ENCODE measurements at places on chromosomes 5 and 9.

DNA sequence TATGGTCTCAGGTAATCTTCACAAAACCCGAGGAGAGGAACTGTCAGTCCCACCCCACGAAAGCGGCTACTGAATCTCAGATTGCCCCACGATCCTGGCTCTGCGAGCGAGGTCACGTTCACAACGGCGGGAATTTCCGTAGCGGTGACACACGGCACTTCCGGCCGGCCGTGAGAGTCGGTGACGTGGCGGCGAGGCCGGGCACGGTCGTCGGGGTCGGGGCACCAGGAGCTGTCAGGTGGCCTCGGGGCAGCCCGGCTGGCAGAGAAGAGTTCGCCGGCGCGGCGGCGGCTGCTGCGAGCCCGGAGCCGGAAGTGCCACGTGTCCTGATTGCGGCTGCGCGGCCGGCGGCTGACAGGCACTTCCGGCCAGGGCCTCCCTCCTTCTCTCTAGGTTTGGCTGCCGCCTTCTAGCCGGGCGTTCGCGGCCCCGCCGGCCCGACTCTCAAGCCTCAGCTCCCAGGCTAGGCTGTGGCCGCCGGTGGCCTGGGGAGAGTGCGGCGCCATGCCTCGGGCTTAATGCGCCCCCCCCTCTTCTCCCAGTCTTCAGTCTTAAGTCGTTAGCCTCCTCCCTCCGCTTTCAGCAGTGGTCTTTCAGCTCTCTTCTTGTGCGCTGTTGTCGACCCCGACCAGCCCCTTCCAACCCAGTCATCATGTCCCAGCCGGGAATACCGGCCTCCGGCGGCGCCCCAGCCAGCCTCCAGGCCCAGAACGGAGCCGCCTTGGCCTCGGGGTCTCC, at the start of gene SEC24A:
Gene SEC24A (plus strand): TSS at position 361 of the 738 bp plus-strand sequence. CDS start 292 bp downstream, at position 653.
- peak; percentile 91 for DNase-seq

DNA sequence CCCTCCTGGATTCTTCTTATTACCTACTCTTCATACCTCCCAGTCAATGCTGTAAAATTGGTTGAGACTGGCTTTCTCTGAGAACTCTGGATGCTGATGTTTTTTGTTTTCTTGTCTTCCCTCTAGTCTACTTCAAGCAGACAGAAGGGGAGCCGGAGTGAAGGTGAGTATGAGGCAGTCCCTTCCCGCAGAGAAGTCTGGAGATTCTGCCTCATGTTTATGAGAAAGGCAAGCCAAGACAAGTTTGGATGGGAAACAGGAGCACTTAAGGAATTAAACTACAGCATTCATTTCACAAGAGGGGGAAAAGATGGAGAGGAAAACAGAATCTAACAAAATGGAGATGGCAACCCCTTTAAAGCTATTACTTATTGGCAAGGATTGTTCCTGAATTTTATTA, 246.1 kb downstream of the TRIM32 start:
- DNase-seq = no peak

- DNase-seq = no peak
Observed at GRCh38 chr5:156273325-156273724, 53.6 kb upstream of the SGCD start.

DNA sequence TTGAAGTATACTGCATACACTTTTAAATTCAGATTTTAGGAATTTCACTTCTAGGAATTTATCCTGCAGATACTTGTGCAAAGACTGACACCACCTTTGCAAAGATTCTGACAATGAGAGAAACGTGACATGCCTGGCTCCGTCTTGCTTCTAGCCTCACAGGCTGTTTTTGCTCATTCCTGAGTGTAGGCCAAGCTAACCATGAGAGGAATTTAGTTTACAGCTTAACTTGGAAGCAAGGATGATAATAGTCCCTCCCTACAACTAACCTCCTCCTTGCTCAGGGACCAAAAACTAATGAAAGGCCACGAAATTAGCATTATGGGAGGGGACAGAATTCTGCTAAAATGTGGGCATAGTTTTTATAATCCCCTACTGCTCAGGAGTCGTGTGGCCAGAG, 31.1 kb downstream of the C5orf22 start:
- DNase-seq = no peak

- no peak for DNase-seq
Observed at GRCh38 chr9:105328872-105329718, 84.6 kb downstream of the SLC44A1 start.

GRCh38 chr5:172713809-172714490, 57.0 kb downstream of the DUSP1 start:
- DNase-seq = no peak

DNA sequence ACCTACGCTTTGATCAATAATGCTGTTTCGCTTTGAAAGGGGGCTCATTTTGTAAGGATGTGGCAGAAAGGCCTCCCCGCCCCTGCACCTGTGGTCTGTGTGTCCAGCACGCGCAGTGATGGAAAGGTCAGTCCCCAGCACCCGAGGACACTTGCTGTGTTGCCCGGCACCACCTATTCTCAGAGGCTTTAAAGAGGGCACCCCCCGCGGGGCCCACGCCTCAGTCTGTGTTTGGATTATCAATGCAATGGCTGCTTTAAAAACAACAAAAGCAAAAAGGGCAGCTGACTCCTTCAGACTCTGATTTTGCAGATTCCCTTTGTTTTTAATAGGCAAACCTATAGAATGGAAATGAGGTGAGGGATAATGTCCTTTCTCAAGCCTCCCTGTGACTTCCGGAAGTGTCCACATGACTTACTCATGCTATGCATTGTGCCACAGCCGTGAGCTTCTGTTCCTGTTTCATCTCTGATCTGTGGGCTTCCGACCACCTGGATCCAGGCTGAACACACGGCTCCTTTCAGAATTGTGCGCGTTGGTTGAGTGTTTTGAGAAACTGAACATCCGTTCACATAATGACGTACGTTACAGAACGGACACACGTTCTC, 416.2 kb downstream of the IRX2 start:
- DNase-seq = no peak

GRCh38 chr5:124675931-124676846, 70.2 kb downstream of the ZNF608 start:
- DNase-seq = no peak

DNA sequence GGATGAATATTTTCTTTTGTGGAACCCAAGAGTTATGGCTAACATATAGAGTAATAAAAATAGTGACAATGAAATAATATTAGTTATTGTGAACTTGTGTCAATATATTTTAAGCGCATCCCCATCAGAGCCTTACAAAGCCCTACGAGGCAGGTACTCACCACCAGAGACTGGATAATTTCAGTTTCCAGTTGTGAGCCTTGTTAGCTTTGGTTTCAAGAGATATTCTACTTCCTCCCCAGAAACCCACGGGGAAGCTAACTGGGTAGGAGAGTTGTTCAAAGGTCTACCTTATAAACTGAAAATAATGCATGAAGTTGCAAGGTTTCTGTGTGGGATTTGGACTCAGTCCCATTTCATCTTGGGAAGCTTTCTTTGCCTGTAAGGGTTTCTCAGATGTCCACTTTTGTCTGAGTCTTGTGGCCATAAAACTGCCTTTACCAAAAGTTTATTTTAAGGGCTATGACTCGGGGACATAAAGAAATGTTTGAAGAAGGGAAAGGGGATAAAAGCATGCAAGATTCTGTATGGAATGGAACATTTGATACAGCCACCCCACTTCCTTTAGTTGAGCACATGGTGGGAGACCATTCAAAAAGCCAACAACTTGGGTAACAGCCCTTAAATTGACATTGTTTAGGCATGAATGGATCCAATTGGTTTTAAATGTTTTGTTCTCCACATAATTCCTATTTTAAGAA, 57.4 kb upstream of the ANKRD55 start:
- DNase-seq = no peak

DNA sequence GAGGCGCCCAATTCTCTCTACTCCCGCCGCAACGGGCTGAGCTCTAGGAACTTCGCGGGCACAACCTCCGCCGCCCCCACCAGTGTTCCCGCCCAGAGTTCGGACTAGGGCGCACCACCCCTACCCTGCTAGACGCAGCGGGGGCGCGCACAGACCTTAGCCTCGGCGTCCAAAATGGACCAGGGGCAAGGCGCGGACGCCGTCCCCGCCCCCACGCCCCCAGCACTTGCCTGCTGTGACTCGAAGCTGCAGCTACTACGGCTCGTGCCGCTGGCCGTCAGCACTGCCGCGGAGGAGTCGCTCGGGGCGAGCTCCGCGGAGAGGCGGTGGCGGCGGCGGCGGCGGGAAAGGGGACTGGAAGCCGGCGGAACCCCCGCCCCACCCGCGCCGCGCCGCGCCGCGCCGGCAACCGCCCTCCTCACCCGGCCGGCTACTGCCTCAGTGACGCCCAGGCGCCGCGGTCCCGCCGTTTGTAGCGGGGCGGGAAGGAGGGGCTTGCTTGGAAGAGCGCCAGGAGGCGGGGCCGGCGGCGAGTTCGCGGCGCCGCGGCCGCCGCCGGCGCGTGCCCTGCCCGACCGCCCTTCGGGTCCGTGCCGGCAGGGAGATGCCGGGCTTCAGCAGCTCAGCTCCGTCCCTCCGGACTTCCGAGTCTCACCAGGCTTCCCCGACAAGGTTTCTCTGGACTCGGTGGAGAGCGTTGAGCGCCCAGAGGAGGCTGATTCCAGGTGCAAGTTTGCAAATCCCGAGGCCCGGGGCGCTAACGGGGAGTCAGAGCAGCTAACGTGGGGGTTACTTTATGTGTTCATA, 4.5 kb downstream of the ELAVL2 start:
- no peak for DNase-seq

- peak; percentile 54 for DNase-seq
Observed at GRCh38 chr5:77852514-77853352, 76.6 kb upstream of the TBCA start.

DNA sequence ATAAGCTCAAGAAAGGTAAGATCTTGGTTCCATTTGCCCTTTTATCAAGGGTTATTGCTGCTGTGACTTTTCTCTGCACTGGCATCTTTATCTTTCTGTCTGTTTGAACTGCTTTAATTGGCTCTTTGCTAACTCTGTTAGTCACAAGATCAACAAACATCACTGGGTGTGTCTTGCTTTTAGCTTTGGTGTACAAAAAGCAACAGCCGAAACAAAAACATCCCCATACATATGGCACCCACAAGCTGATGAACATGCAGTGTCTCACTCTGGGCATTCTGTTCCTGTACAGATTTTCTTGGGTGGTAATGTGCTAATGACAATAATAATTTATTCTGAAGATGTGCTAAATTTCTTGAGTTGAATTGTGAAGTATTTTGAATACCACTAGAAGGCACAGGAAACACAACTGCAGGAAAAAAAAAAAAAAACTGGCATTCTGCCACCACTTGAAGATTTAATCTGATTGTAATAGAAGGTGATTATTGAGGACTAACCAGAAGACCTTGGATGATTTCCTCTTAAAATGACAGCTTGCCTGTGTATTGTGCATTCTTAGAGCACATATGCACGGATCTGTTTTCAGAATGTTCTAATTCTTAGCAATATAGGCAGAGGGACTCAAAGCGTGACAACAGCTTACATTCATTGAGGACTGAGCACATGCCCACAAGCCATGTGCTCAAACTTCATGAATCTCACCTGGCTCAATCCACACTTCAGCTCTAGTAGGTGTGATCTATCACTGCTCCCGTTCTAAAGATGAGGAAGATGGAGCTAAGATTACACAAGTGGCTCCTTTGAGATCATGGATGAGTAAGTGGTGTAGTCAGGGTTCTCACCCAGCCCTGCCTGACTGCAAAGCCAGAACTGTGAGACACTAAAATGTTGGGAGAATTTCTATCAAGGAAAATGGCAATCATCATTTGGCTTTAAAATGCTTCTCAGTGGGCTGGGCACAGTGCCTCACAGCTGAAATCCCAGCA, 96.4 kb downstream of the EBF1 start:
- peak; percentile 46 for DNase-seq

DNA sequence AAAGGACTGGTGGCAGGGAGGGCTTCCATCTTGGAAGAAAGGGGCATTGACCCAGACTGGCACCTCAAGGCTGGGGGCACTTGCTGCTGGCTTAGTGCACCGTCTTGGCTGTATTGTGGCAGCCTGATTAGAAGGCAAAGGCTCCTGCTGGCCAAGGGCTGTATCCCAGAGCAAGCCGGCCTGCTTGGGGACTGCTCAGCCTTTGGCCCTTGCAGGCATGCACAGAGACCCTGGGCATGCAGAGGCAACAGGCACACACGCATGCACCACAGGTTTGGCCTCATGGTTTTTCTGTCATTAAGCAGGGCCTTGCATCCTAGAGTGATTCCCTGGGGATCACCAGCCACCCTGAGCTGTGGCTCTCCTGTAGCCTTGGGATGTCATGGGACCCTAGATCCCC, 29.0 kb downstream of the PITX1 start:
- DNase-seq = no peak

- DNase-seq = no peak
Observed at GRCh38 chr9:116271991-116272390, 118.4 kb downstream of the PAPPA start.

DNA sequence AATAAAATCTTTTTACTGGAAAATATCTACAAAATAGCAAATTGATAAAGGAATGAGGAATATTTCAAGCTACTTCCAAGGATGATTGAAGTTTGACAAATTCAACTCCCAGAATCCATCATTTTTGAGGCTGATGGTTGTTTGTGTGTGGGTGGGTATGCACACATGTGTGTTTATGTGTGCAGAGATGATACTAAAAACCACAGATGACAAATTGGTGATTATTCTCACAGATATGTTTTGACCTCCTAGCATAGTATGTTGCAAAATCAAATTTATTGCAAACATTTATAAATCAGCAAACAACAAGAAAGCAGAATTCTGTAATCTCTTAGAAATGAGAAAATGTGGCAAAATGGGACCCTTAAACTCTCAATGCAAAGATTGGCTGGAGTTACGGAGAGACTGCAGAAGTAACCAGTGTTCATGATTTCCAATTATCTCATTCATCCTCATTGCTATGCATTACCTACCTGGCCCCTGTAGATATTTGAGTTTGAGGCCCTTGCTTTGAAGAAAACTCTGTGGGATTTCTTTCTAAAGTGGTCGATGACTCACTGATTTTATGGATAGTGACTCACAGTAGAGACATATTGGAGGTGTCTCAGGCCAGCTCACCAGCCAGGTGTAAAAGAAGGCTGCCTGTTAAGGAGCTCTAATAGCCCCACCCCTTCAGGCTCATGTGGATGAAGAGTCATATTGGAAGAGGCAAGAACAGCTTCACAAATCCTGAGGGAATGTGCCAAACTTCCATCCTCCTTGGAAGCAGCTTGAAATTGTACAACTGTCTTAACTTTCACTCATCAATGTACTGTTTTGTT, 44.6 kb upstream of the TMC1 start:
- peak; percentile 12 for DNase-seq

GRCh38 chr5:4230471-4230785, 634.8 kb downstream of the IRX1 start:
- DNase-seq = no peak

- no peak for DNase-seq
Observed at GRCh38 chr5:133371371-133372155, 240.8 kb downstream of the FSTL4 start.

DNA sequence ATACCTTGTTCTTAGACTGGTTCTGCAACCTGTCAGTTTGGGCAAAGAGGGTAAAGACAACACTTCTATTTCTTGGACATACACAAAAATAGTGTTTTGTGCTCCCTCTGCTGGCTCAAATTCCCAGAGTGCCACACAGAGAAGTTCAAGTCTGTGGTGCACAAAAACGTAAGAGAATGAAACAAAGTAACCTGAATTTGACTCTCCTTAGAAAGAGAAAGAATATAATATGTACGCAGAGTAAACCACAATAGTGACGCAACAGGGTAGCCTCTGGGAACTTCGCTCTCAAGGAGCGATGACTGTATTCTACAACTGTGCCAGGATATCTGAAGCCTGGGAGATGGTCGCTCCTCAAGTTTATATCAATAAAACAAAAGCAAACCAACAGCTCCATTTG, 18.5 kb downstream of the DDX31 start:
- no peak for DNase-seq

GRCh38 chr5:118722122-118723020, 266.0 kb downstream of the DTWD2 start:
- DNase-seq = no peak

- DNase-seq = no peak
Observed at GRCh38 chr9:113875459-113876150, 504 bp upstream of the ZNF618 start.

GRCh38 chr5:11525020-11525419, 379.2 kb downstream of the CTNND2 start:
- no peak for DNase-seq

All from natural killer cell (primary cell).